Nucleus accumbens (tissue), 56 donors: ENCODE measurements at places on chromosomes 7 and 10.

DNA sequence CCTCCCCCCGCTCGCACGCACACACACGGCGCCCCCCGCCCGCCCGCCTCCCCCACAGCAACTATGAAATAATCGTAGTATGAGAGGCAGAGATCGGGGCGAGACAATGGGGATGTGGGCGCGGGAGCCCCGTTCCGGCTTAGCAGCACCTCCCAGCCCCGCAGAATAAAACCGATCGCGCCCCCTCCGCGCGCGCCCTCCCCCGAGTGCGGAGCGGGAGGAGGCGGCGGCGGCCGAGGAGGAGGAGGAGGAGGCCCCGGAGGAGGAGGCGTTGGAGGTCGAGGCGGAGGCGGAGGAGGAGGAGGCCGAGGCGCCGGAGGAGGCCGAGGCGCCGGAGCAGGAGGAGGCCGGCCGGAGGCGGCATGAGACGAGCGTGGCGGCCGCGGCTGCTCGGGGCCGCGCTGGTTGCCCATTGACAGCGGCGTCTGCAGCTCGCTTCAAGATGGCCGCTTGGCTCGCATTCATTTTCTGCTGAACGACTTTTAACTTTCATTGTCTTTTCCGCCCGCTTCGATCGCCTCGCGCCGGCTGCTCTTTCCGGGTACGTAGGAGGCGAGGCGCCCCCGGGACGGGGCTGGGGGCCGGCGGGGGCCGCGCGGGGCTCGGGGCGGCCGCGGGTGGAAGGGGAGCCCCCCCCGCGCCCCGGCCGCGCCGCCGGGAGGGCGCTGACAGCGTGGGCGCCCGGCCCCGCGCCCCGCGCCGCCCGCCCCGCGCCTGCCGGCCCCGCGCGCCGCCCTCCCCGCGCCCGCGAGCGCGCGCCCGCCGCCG is 441 bp downstream of the BMI1 start:
- DNase-seq = no peak

DNA sequence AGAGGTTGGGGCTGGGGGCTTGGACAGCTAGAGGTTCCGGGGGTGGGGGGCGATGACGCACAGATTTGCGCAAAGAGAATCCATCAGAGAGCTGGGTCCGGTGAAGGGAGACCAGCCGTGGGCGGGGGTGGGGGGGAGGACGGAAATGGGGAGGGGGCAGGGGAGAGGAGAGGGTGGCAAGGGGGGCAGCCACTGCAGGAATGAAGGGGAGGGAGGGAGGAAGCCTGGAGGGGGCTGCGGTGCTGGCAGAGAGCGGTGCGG is 1.2 kb upstream of the VGF start:
- DNase-seq = no peak

- no peak for DNase-seq
Observed at GRCh38 chr7:140675726-140676125, 3.0 kb downstream of the ADCK2 start.

GRCh38 chr7:94472608-94473007 is 37.0 kb upstream of the CASD1 start:
- DNase-seq = no peak

DNA sequence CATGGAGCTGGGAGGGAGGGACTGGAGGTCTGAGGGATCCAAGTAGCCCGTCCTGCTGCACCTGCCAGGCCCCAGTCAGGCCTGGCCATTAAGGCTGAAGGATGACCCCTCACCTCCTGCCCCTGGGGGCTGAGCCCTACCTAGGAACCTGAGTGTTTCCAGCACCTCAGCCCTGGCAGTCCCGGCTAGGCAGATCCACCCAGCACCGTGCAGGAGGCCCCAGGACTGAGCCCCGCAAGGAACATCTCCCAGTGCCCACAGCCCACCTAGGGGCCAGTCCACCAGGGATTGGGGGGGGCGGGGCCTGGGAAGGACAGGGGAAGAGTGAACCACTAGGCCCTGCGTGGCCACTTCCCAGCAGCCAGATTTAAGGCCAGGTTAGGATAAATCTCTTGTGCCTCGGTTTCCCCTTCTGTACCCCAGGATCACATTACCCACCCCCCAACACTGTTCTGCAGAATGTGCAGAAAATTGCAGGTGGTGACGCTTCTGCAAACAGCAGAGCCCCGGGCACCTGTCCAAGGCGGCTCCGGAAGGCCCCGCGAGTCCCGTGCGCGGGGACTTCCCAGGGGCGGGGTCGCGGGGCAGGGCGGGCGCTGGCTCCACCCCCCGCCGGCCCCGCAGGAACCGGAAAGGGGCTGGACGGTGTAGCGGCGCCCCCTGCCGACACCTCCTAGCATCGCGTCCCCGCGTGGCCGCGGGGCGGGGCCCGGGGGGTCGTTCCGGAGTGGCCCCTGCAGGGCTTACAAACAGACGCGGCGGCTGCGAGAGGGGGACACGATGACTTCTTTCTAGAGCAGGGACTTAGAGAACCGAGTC is 55.9 kb downstream of the PWWP2B start:
- DNase-seq = peak; percentile 35

- DNase-seq = no peak
Observed at GRCh38 chr7:150728011-150728410, 9.2 kb upstream of the GIMAP5 start.

DNA sequence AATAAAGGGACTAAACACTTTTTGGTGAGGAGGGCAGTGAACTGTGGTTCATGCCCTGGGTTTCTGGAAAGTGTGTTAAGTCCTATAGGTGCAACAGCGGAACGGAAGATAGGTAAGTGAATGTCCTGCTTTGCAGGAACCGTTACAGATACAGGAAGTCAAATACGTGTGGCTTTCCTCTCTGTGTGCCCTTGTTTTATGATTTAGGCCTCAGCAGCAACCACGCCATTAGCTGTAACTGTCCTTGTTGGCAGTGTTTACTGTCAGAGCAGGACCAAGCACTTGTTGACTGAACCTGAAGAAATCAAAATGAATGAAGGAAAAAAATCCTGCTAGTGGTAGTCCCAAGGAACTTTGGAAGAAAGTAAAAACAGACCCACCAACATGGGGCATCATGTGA is 150.3 kb downstream of the PIP4K2A start:
- DNase-seq = no peak

GRCh38 chr10:10271639-10272192 is 746.0 kb upstream of the CELF2 start:
- DNase-seq = no peak

DNA sequence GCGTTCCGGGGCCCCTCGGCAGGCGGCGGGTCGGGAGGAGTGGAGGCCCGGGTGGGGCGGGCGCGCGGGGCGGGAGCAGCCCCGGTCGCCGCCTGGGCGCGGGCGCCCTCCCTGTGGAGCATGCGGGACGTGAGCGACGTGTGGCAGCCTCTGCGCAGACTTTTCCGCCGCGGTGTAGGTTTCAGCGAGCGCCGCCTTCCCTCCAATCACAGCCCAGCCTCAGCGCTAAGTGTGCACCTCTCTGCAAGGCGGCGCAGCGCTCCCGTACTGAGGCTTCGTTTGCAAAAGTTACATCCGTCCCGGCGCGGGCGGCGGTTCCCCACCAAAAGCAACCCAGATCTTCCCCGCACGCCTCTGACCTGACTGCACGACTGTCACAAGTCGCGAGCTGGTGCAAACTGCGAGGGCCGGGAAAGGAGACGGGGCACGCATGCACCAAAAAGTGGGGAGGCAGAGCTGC is 1.2 kb upstream of the PFKFB3 start:
- DNase-seq = peak; percentile 79

GRCh38 chr7:47878662-47879061 is 69.6 kb downstream of the PKD1L1 start:
- DNase-seq = no peak

DNA sequence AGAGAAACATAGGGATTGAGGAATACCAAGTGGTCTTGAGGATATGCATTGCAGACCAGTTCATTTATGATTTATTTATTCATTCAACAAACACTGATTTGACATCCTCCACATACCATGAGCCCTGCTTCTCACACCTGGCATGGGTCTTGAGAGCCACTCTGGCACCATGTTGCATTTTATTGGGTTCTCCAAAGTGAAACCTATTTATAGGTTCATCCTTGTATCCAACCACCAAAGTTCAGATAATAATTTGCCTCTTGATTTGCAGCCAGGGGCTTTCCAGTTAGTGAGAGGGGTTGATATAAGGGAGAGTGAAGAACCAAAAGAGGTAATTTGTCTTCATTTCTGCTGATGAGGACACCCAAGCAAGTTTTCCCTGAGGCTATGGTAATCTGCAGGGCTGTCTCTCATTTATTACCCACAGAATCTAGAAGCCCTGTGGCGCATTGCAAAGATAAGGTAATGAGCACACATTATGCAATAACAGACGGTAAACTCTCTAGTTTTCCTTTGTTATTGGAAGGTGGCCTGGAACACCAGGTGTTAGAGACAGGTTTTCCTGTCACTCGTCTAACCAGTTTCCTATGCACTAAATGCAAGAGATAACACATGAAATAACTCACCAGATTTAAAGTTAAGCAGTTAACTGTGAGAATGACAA is 28.8 kb upstream of the ICA1 start:
- DNase-seq = no peak

DNA sequence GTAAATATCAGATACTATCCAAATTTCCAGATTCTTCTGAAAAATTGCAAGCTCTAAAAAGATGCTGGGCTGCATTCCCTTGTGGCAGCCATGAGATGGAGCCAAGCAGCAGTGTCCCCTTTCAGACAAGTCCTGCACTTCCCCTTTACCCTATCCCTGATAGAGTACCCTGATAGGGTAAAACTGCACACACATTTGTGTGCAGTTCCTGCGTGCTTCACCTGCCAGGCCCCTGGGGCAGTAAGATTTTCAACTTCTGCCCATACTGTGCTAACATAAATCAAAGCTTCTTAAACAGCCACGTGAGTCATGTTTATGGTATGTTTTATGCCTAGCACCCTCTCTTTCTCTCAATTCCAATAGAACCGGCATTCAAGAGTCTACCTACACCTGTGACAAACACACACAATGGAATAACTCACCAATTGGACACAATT is 52.2 kb downstream of the IFIT5 start:
- DNase-seq = no peak

- DNase-seq = no peak
Observed at GRCh38 chr10:74977913-74978847, 133.3 kb upstream of the SAMD8 start.

DNA sequence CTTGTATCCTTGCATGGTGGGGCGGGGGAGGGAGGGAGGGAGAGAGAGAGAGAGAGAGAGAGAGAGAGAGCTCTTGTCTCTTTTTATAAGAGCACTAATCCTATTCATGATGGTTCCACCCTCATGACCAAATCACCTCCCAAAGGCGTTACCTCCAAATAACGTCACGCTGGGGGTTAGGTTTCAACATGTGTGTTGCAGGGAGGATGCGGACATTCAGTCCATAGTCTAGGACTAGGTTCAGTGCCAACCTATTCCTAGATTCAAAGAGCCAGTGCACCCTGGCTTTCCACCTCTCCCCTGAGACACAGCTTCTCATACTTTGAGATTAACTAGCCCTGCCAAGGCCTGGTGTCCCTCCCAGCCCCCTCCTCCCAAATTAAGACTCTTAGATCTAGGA is 123.0 kb downstream of the GRK5 start:
- no peak for DNase-seq

DNA sequence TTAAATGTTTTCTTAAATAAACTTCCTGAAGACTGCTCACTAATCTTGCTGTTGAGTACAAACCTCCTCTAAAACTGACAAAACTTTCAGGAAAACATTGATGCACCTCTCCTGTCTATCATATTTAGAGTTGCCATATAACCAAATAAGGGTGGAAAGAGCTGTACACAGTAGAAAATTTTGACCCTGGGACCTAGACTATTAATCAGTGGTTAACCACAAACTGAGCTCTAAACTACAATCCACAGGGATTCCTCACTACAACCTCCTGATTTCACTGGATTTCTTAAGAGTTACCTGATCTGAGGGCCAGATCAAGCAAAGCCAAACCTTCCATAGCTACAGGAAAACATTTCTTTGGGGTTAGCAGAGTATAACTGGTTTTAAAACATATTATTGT is 39.9 kb upstream of the WNT16 start:
- DNase-seq = no peak

DNA sequence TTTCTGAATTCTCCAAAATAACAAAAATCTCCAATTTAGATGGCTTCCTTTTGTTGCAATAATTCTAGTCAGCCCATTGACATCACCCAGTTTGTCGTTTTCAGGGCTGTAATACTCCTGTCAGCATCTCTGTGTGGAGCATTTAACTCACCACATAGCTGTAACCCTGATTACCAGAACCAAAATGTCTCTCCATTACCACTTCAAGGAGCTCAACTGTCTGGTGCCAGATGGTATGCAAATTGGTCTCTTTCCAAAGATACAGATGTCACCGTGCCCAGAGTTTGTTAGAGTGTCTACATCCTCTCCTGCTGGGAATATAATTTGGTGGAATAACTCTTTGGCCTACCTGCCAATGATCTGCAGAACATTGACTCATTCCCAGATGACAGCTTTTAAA is 350.3 kb upstream of the POT1 start:
- DNase-seq = no peak

- no peak for DNase-seq
Observed at GRCh38 chr7:18583305-18583704, 87.8 kb downstream of the HDAC9 start.

DNA sequence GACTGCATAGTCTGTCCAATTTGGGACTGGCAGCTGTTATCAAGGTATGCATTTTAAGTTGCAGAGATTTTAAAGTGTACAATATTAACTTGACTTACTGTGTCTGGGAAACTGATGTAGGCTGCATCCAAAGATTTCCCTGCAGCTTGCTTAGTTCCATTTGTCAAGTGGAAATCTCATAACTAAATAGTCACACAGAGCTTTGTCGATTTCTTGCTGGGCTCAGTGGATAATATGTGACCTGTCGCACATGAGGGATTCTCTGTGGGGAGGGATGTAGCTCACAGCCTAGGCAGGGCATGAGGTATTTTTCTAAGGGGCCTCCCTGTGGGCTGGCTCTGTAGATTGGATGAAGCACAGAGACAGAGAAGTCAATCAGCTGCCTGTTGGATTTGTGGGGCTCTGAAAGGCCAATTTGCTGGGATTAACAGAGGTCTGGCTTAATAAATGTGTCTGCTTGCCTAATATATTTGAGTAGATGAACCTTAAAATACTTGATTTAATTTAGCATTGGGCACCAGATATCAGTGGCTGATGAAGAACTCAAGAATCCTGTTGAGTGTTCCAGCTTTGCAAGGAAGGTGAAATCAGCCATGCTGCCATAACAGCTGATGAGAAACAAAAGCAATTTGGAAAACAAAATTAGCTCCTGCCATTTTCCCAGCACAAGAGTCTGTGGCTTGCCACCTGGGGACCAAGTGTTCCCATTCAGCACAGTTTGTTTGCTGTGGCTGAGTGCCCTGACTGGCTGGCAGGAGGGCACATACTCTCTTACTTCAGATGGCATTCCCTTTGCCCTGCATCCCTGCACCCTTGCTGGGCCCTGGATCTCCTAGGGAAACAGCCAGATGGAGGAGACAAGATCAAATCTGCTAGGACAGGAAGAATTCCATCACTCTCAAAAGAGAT is 598.5 kb downstream of the SORCS3 start:
- no peak for DNase-seq

GRCh38 chr10:49609283-49610113 is 612 bp upstream of the SLC18A3 start:
- no peak for DNase-seq

DNA sequence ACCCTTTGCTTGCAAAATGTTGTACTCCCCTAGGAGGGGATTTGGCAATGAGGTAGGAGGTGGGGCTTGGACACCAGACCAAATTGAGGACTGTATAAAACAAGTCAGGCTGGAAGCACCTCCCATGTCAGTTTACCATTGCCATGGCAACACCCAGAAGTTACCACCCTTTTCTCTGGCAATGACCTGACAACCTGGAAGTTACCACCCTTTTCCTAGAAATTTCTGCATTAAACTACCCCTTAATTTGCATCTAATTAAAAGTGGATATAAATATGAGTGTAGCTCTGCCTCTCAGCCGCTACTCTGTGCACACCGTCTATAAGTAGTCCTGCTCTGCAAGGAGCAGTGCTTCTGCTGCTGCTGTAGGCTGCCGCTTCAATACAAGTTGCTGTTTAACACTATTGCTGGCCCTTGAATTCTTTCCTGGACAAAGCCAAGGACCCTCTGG is 7.8 kb upstream of the BLNK start:
- DNase-seq = no peak
